ENCODE measurements at places on chromosomes 11 and 22. TPM values are rescaled to one million over a fixed set of nuclear protein-coding genes. Genes with fewer than 3 reads are reported as not detected.

Gene ANO1
- not detected for total RNA-seq

GRCh38 chr11:78039919-78040671, 17.0 kb upstream of the KCTD14 start:
- peaks cover 19% of the 10 kb centered on the region for H3K4me1 ChIP-seq
- H3K36me3 ChIP-seq = no peaks in the 10 kb centered on the region
- DNase-seq = peak; percentile 71
- H3K4me3 ChIP-seq = peak overlapping the region; percentile 76
- H3K27ac ChIP-seq = peak overlapping the region; percentile 94

GRCh38 chr11:121544956-121545355, 92.2 kb upstream of the SORL1-AS1 start:
- peak overlapping the region; percentile 12 for H3K27ac ChIP-seq
- peaks cover 16% of the 10 kb centered on the region for H3K36me3 ChIP-seq
- H3K4me3 ChIP-seq = peak overlapping the region; percentile 1
- peaks cover 36% of the 10 kb centered on the region for H3K4me1 ChIP-seq

DNA sequence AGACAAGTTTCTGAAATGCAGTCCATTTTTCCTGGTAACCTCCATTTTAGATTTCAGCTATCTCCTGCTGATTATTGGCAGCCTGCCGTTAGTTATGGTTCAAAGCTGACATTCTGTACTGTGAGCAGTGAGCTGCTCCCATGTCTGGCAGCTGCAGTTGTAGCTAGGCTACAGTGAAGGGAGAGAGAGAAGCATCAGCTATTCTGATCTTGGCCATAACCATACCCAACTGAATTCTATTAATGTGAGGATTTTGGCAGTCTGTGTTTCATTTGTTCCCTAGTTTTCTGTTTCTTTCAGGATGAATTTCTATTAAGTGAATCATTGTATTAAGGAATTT, 33.4 kb downstream of the SIK2 start:
- H3K4me1 ChIP-seq = peaks cover 44% of the 10 kb centered on the region
- H3K36me3 ChIP-seq = peaks cover 11% of the 10 kb centered on the region
- no peak for DNase-seq
- H3K27ac ChIP-seq = no peak overlapping the region
- H3K4me3 ChIP-seq = no peak overlapping the region

- H3K27me3 ChIP-seq = no peaks in the 10 kb centered on the region
- no peak overlapping the region for H3K27ac ChIP-seq
- no peaks in the 10 kb centered on the region for H3K36me3 ChIP-seq
- H3K4me3 ChIP-seq = no peak overlapping the region
Observed at GRCh38 chr11:133406489-133406888, 125.8 kb downstream of the OPCML start.

DNA sequence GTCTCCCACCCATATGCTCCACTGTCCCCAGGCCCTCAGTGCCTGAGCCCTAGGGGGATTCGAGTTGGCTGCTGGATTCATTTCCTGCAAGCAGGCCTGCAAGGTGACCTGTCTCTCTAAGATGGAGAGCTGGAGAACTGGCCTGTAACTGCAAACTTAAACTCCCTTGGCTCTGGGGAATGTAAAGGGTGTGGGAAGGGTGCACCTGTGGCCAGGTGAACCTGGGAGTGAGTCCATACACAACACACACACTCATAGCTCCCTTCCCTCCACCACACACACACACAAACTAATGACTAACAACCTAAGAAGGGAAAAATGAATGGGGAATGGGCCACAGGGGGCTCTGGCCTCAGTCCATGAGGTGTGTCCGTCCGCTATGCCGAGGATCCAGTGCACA, 14.5 kb downstream of the SMTNL1 start:
- H3K4me3 ChIP-seq = no peak overlapping the region
- peaks cover 12% of the 10 kb centered on the region for H3K4me1 ChIP-seq
- no peak overlapping the region for H3K27ac ChIP-seq
- peaks cover 15% of the 10 kb centered on the region for H3K36me3 ChIP-seq
- no peaks in the 10 kb centered on the region for H3K27me3 ChIP-seq

Measured in natural killer cell treated with Interleukin-12 subunit alpha and Interleukin-12 subunit beta and Interleukin-15 and Interleukin-18, amount 100 ng/mL, for 72 hours (primary cell).